Lower lobe of right lung (tissue), 2 donors: ENCODE measurements at places on chromosomes 11 and 22. TPM values are rescaled to one million over a fixed set of nuclear protein-coding genes. Genes with fewer than 3 reads are reported as not detected.
A peak's percentile ranks its signal among the peaks of the same experiment; 100 is the strongest.

DNA sequence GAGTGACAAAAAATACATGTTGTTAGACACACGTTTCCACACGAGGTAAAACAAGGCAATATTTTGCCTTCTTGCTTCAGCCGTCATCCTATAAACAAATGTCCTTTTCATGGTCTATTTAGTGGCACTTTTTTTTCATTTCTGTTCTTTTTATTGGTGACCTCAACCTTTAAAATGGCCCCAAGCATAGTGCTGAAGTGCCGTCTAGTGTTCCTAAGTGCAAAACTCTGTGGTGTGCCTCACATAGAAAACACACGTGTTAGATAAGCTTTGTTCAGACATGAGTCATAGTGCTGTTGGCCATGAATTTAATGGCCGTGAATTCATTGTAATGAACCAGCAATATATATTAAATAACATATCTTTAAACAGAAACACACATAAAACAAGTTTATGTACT is 15.6 kb downstream of the OVCH2 start:
- peaks cover 13% of the 10 kb centered on the region for H3K27me3 ChIP-seq
- no peak overlapping the region for H3K4me3 ChIP-seq
- no peak overlapping the region for H3K27ac ChIP-seq

- H3K27me3 ChIP-seq: peaks cover 6% of the 10 kb centered on the region
- no peak for DNase-seq
- H3K4me3 ChIP-seq: no peak overlapping the region
- peaks cover 6% of the 10 kb centered on the region for H3K4me1 ChIP-seq
These were observed 529.4 kb downstream of the TBC1D22A start for GRCh38 chr22:47291565-47292495.

DNA sequence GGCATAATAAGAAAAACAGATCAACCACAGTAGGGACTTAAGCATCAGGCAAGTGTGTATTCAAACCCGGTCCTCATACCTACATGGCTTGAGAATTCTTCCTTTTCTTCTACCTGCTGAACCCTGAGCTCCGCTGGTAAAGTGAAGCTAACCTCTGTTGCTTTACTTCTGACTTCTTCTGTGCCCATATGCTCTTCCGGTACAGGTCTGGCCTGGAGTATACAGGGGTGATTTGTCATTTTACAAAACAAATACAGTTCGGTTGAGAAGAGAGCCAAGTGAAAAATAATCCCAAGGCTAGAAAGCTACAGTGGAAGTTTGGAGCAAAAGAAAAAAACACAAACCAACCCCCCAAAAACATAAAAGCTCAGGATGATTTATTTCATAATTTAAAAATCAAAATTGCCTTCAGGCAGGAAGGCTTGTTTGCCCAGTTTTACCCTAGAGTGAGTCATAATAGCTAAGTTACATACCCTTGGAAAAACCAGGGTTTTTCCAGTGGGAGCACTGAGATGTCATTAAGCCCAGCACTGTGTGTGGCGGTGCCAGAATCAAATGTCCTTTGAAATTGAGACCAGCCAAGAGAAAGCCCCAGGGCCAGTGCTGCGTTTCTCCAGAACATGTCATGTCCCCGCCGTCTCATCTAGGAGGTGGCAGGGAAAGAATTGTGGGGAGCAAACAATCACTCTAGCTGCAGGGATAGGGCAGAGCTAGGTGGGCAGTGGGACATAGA is 305.5 kb upstream of the ISX start:
- H3K36me3 ChIP-seq: no peaks in the 10 kb centered on the region
- H3K27me3 ChIP-seq: peaks cover 3% of the 10 kb centered on the region
- H3K4me3 ChIP-seq: no peak overlapping the region
- DNase-seq: no peak

The BLID gene
- 0.62 TPM for total RNA-seq

GRCh38 chr11:111870113-111870512 is 1.3 kb downstream of the ALG9 start:
- H3K27me3 ChIP-seq: no peaks in the 10 kb centered on the region
- H3K4me3 ChIP-seq: peak overlapping the region; percentile 97
- no peak overlapping the region for H3K27ac ChIP-seq
- DNase-seq: no peak

The KCNJ1 gene
- total RNA-seq: 0.18 TPM

The CRYBA4 gene
- total RNA-seq: not detected

DNA sequence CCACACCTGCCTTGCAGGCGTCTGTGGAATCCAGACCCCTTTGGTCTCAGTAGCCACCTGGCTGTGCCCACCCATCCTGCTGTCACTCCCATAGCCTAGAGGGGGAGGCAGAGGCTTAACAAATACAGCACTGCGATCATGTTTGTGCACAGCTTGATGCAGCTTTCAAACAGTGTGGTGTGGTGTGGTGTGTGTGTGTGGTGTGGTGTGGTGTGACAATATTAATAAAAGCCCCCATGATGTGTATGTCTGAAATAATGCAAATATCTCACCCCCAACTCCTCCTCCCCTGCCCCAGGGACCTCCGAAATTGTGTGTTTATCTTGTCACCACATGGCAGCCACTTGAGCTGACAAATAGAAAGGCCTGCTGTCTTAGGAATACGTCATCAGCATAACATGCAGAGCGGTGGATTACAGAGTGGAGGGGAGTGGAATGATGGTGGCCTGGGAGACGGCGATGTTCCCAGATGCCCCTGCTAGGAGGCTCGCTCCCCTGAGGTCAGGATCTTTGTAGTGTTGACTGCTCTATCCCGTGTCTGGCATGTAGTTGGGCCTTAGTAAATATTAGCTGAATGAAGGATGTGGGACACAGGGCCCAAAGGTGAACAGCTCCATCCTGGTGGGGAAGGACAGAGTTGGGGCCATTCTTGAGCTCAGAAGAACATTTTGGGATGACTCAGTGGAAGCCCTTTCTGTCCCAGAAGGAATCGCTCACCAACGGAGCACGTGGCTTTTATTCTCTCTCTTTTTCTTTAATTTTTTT is 2.8 kb downstream of the PDXP start:
- no peak for DNase-seq
- H3K27me3 ChIP-seq: no peaks in the 10 kb centered on the region
- peak overlapping the region; percentile 56 for H3K27ac ChIP-seq
- H3K4me1 ChIP-seq: peaks cover 39% of the 10 kb centered on the region
- peaks cover 11% of the 10 kb centered on the region for H3K36me3 ChIP-seq

GRCh38 chr11:115579181-115579825 is 75.1 kb upstream of the CADM1 start:
- H3K4me1 ChIP-seq: no peaks in the 10 kb centered on the region
- no peak overlapping the region for H3K4me3 ChIP-seq
- H3K27ac ChIP-seq: no peak overlapping the region
- DNase-seq: no peak
- H3K27me3 ChIP-seq: no peaks in the 10 kb centered on the region
- no peaks in the 10 kb centered on the region for H3K36me3 ChIP-seq
